MCF 10A (cell line): ENCODE measurements at places on chromosomes 6 and 20. TPM values are rescaled to one million over a fixed set of nuclear protein-coding genes. Genes with fewer than 3 reads are reported as not detected.

Gene TMC2
- total RNA-seq, result not detected in 2 replicates

DNA sequence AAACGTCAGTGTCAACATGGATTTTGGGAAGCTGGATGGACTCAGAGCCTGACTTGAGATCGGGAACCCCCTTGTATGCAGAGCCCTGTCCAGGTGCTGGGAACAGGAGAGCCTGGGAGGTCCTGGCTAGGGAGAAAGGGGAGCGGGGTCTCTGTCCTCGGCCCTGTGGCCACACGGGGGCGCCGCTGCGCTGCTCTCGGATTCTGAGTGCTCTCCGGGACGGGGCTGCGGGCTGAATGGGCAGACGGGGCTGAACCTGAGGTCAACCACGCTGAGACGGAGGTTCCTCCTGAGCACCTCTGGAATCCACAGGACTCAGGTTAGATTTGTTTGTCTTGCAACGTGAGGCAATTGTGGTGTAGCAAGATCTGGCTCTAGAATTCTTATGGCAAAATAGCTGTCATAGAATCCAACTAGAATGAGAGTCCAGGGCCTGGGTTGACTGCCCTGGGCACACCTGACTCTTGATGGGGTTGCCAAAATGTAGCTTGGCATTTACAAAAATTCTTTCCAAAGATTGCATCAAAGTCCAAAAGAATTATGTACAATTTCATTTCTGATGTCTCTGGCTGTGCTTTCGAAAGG, 20.6 kb upstream of the HLA-F start:
- DNase-seq, result peak; percentile 56
- H3K27ac ChIP-seq, result no peak overlapping the region
- no peaks in the 10 kb centered on the region for H3K36me3 ChIP-seq
- peaks cover 15% of the 10 kb centered on the region for H3K27me3 ChIP-seq
- no peak overlapping the region for H3K4me3 ChIP-seq
- no peaks in the 10 kb centered on the region for H3K4me1 ChIP-seq

- H3K4me3 ChIP-seq, result peak overlapping the region; percentile 60
- H3K27ac ChIP-seq, result peak overlapping the region; percentile 87
These were observed 102.3 kb downstream of the HIVEP2 start for GRCh38 chr6:142842418-142843261.

GRCh38 chr20:24783631-24784492, 165.2 kb upstream of the CST7 start:
- no peak overlapping the region for H3K27ac ChIP-seq
- no peaks in the 10 kb centered on the region for H3K36me3 ChIP-seq
- no peaks in the 10 kb centered on the region for H3K4me1 ChIP-seq
- no peak overlapping the region for H3K4me3 ChIP-seq

DNA sequence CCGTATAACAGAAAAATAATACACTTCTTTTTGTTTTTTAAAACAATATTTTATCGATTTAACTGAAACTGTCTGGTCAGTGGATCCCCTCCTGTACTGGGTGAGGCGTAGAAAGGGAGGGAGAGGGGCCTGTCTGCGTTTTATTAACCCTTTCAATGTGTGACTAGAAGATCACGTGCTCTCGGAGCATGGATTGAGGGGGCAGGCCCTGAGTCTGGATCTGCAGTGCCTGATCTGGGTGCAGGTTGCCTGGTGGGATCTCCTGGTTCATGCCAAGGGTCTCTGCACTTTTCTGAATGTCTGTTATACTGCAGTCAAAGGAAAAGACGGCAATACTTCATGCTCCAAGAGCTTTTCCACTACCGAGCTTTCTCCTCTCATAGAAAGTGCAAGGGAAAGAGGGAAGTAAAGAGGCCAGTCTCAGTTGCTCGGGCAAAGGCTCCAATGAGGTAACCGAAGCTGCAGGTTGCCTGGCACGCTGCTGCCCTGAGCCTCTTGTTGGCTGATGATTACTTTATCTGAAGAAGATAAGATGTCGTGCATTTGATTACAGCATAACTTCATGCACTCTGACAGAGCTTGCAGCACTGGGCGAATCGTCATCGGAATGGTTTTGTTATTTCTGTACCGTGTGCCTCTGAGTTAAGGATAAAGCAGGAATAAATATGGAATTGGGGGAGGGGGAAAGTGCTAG, 167.5 kb upstream of the PMEPA1 start:
- peaks cover 1% of the 10 kb centered on the region for H3K4me1 ChIP-seq
- no peak overlapping the region for H3K27ac ChIP-seq
- no peak for DNase-seq

GRCh38 chr20:4563031-4563430, 158.7 kb upstream of the PRND start:
- no peaks in the 10 kb centered on the region for H3K4me1 ChIP-seq

GRCh38 chr6:36691612-36692011, 6.0 kb upstream of the RAB44 start:
- peak overlapping the region; percentile 36 for H3K27ac ChIP-seq
- H3K4me1 ChIP-seq, result peaks cover 25% of the 10 kb centered on the region
- DNase-seq, result no peak
- no peak overlapping the region for H3K4me3 ChIP-seq
- H3K27me3 ChIP-seq, result no peaks in the 10 kb centered on the region
- peaks cover 29% of the 10 kb centered on the region for H3K36me3 ChIP-seq

GRCh38 chr6:157867155-157867559, 44.1 kb downstream of the SNX9 start:
- no peaks in the 10 kb centered on the region for H3K27me3 ChIP-seq
- peaks cover 27% of the 10 kb centered on the region for H3K4me1 ChIP-seq
- DNase-seq, result peak; percentile 59
- H3K27ac ChIP-seq, result no peak overlapping the region

- peaks cover 8% of the 10 kb centered on the region for H3K4me1 ChIP-seq
- H3K36me3 ChIP-seq, result no peaks in the 10 kb centered on the region
- no peaks in the 10 kb centered on the region for H3K27me3 ChIP-seq
- no peak overlapping the region for H3K27ac ChIP-seq
- no peak for DNase-seq
These were observed 194.8 kb upstream of the PROKR2 start for GRCh38 chr20:5511505-5511904.
